ENCODE measurements at places on chromosomes 2 and 18.

- no peak for DNase-seq
Measured at GRCh38 chr2:12448846-12449505, 267.8 kb upstream of the TRIB2 start.

- DNase-seq, result no peak
Measured at GRCh38 chr2:134839649-134840048, 1.2 kb downstream of the ACMSD start.

DNA sequence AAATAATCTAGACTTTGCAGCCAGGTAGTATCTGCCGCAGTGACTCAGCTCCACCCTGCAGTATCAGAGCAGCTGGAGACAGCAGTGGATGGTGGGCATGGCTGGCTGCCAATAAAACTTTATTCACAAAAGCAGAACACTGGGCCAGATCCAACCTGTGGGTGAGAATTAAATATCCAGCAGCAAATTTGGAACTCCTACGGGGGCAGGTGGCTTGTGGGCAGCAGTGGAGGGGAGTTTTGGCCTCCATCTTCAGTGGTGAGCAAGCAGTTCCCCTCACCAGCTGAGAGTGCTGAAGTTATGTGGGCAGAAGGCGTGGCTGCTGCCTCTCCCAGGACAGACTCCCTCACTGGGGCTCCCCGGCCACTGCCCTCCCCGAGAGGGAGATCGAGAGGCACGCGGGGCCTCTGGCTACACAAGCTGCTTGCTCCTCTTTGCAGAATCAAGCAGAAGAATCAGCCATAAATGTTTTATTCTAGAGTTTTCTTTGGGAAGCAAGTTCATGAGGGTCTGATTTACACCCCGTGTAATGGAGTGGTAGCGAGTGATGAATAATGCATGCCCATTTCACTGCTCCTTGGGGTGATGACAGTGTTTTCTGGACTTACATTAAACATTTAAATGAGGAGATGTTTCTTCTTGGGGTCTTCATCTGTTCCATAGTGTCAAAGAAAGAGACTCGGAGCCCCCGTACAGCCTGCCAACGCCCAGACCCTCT, 204.3 kb downstream of the SEPTIN10 start:
- no peak for DNase-seq

DNA sequence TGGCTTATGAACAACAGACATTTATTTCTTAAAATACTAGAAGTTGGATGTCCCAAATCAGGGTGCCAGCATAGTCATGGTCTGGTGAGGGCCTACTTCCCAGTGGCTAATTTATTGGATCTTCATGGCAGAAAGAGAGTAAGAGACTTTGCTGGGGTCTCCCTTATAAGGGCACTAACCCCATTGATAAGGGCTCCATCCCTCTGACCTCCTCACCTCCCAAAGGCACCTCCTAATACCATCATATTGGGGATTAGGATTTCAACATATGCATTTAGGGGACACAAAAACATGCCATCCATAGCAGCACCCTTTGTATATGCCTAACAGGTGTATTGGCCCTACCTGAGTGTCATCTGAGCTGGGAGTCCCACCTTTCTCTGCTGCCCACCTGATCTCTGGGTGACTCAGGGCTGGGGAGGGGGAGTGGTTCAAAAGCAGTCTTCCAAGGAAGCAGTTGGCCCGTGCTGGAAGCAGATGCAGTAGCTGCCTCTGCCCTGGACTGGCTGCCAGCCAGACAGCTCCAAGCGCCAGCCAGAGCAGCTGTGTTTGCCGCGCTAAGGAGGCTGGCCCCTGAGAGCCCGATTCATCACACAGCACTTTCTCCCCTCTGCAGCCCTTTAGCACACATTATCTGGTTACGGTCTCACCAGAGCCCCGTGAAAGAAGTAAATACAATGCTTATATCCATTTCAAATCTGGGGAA, 84.6 kb downstream of the SMAD7 start:
- no peak for DNase-seq

GRCh38 chr2:98842136-98842535, 93.9 kb downstream of the CRACDL start:
- no peak for DNase-seq

DNA sequence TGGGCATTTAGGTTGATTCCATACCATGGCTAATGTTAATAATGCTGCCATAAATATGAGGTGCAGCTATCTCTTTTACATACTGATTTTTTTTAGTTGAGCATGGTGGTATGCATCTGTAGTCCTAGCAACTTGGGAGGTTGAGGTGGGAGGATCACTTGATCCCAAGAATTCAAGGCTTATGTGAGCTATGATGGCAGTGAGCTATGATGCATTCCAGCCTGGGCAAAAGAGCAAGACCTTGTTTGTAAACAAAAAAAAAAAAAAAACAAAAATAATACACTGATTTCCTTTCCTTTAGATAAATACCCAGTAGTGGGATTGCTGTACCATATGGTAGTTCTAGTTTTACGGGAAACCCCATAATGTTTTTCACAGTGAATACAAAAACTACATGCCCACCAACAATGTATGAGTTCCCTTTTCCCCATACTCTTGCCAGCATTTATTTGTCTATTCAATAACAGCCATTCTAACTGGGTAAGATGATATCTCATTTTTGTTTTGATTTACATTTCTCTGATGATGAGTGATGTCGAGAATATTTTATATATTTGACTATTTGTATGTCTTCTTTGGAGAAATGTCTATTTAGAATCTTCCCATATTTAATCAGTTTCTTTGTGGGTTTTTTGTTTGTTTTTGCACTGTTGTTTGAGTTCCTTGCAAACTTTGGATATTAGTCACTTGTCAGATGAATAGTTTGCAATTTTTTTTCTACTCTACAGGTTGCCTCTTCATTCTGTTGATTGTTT, 281.0 kb upstream of the KYNU start:
- DNase-seq, result no peak

DNA sequence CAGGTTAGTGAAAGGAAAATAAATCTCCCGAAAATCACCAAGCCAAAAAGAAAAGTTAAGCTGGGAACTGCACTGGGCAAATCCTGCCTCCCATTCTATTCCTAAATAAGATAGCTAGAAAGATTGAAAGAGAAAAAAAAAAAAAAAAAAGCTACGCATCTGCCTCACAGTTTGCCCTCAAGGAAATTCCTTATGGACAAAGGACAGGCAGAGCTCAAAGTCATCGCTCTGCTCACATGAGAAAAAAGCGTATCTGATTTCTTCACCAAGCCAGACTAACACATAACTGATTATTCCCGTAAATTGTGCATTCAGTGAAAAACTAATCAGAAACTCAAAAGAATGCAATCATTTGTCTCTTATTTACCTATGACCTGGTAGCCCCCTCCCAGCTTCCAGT, 50.0 kb downstream of the PUM2 start:
- DNase-seq, result no peak

DNA sequence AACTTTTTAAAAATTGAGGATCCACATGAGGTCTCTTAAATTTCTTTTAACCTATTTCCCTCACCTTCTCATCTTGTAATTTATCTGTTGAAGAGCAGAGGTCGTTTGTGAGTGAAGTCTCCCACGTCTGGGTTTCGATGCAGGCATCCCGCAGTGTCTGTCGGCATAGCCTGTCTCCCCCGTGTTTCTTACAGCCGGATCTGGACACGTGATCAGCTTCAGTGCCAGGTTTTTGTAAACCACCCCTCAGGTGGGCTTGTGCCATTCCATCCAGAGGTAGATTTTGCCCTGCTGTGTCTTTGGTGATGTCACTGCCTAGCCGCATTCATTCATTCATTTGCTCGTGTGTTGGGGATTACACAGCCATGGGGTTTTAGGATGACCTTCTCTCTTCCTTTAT, 16.2 kb downstream of the AQP12A start:
- no peak for DNase-seq

DNA sequence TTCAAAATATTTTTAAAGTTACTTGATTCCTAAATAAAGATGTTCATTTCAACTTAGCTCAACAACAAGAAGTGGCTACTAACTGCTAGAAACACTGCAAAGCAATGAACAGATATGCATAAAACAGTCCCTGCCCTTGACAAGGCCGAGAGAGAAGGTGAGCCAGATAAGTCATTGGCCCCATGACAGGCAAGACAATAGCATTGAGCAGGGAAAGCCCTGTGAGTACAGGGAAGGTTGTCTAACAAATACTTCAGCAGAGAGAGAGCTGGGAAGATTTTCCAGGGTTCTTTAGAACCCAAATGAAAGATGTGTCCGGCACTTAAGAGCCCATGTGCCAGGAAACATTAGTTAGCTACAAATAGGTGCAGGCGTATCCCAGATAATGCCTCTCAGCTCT, 4.7 kb downstream of the LAMA1 start:
- DNase-seq, result no peak

DNA sequence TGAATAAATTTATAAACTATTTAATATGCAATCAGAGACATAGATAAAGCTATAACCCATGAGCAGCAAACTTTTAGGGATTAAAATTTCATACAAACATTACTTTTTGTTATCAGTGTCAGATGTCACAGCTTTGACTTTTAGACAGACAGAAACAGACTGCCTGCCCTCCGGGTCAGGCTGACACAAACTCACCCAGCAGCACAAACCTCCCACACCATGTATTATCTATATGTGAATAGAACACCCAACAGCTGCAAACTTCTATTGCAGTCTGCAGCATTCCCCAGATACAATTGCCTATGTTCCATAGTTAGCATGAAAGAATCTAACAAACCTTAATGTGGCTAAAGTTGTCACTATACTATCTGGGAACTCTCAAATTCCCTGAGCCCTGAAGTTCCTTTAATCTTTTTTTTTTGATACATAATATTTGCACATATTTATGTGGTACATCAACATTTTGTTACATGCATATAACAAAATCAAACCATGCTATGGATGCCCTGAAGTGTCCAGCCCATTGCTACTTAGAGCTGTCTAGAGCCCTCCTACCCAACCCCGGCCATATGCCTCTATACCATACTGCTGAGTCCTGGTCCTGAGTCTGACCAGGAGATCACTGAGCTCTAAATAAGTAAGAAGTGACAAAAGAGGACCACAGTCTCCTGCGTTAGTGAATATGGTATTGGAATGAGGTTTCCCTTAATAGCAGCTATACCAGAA, 214.4 kb downstream of the ZNF385B start:
- no peak for DNase-seq
